ENCODE measurements at places on chromosomes 1 and 21.
A peak's percentile ranks its signal among the peaks of the same experiment; 100 is the strongest.

DNA sequence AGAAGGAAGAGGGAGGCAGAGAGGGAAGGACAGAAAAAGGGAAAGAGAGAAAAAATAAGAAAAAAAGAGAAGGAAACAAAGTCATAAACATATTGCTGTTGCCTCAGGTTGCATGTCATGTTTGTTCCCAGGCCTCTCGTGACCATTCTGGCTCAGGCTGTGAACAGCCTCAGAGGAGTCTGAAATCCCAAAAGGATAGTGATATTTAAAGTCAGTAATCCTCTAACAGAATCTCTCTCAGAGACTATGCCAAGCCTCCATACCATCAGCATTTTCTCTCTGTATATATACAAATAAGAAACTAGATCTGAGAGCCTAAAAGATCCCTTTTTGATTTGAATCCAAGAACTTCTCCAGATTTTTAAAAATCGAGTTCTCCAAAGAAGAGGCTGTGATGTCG is 35.2 kb downstream of the GORAB start:
- no peak for DNase-seq

DNA sequence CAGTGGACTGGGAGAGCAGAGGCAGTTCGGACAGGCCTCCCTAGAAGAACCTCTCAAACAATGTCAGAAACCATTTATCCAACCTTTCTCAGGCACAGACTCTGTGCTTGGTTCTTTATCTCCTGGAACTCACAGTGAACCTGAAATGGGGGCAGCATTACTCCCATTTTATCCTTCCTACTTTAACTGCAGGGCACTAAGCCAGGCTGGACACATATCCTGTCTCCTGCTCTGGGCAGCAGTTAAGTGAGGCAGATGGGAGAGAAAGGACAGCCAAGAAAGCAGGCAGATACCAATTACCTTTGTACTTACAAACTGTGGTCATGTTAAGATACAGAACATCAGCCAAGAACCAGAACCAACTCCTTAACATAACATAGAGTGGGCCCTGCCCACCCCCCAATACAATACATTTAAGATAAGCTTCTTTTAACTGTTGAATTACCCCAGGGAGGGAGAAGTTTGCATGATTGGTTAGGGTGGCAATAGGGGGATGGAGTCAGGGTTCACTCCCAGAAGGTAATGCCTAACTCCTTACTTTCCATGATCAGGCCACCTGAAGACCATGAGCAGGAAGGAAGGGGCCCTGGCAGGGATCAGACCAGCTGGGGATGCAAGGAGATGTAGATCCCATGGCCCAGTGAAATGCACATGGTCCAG is 10.9 kb downstream of the KDF1 start:
- DNase-seq = no peak

GRCh38 chr1:147504801-147505311 is 36.4 kb upstream of the BCL9 start:
- peak; percentile 97 for DNase-seq

DNA sequence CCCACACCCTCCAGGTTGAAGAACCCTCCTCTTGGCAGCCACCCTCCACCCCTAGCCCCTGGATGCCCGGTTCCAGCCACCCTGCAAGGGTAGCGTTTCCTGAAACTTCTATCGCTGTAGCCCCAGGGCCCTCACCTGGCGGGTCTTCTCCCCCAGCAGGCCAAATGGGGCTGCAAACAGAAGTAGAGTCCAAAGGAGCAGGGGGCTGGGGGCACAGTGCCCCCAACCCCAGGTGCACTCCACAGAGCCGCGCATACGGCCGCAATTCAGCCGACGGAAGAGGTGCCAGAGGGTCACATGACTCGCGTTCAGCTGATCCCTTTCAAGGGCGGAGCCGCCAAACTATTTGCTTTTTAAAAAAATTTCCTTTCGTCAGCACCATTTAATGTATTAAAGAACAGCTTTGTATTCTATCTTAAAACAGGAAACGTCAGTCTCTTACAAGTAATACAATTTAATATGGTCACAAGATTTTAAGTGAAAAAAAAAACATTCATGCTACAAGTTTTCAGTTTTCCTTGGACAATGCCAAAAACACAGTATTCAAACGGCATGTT is at the start of gene GLMP:
Gene GLMP, minus strand, starts transcription at position 289 of the 557 bp plus-strand sequence. Its CDS starts 34 bp downstream, at position 255.
- DNase-seq = peak; percentile 44

DNA sequence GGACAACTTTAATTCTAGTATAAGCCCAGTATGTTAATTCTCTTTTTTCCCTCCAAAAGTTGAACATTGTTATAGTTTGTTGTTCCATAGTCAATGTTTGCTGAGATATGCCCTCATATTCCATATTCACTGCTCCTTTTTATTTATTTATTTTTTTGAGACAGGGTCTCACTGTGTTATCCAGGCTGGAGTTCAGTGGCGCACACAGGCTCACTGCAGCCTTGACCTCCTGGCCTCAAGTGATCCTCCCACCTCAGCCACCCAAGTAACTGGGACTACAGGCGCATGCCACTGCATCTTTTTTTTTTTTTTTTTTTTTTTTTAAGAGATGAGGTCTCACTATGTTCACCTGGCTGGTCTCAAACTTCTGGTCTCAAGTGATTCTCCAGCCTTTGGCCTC is 38.7 kb downstream of the GFI1 start:
- DNase-seq = no peak

- DNase-seq = no peak
These were observed 22.4 kb downstream of the PEX14 start for GRCh38 chr1:10497109-10497508.

- peak; percentile 70 for DNase-seq
These were observed 9.7 kb upstream of the COL8A2 start for GRCh38 chr1:36134505-36135329.

GRCh38 chr21:31034378-31034777 is 3.9 kb downstream of the KRTAP19-8 start:
- DNase-seq = no peak

GRCh38 chr1:10623686-10624145 is 149.0 kb downstream of the PEX14 start:
- DNase-seq = no peak

- DNase-seq = no peak
These were observed 797 bp downstream of the WDR47 start for GRCh38 chr1:109040989-109041620.

DNA sequence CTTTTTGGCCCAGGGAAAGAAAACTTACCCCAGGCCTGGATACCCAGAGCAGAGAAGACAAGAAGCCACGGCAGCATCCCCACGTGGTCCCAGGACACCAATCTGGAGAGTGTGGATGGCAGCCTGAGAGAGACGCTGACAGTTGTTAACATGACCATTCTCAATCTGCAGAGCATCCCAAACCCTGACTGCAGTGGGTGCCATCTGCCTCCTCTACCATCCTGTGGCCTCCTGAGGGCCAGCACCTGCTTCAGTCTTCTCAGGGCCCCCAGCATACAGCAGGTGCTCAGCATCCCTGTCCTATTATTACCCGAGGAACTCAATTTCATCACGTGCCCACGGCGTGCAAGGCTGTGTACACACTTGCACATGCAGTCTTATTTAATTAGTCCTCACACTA is 785 bp downstream of the PGLYRP4 start:
- no peak for DNase-seq

- no peak for DNase-seq
These were observed 4.1 kb downstream of the SEMA4A start for GRCh38 chr1:156157506-156157905.

- no peak for DNase-seq
These were observed 12.9 kb downstream of the PIGM start for GRCh38 chr1:160018900-160019299.

DNA sequence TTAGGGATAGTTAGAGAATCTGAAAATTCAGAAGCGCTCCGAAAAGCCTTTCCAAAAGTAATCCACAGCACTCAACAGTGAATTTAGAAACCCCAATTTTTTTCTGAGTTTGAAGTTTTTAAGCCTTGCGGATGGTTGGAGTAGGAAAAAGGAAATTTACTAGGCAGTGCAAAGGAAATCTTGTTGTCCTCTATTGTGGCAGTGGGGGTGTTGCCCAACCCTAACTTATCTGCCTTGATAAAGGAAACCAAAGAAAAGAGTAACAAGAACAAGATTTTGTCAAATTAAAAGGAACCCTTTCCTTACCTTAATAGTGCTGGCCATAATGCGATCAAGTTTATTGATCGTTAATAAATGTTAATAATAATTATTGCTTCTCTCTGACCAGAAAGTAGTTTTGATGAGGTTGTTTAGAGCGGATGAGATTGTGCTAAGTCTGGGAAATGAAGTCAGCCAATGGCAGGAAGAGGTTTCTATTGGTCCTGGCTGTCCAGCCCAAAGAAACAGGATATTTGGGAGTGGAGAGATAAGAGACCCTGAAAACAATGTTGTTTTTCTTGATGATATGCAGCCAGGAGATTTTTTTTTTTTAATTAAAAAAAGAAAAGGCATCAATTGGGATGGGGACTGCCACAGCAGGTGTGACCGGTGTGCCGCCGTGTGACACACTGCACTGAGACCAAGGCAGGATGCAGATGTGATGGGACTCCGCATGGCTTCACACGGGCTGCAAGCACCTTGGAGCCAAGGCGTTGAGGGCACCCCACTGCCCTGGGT is at the start of gene ERG:
Gene ERG, minus strand, starts transcription at position 421 of the 777 bp plus-strand sequence. Its CDS starts 97 bp downstream, at position 324.
- no peak for DNase-seq

GRCh38 chr1:99659755-99660210 is 13.9 kb downstream of the PALMD start:
- no peak for DNase-seq

DNA sequence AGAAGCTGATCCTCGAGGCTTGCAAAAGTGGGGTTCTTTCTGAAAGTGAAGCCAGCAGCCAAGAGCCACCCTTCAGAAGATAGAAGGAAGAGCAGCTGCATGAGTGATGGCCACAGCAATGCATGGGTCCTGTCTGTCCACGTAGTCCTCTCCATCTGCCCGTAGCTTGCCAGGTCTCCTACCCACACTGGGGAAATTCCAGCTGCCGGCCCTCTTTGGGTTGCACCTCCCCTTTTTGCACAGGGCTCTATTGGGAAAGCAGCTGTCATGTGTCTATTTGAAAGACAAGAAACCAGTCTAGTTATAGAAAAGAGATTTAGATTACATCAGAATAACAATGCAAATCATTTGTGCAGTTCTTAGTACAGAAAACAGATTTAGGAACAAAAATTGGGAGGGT is 204.4 kb downstream of the GIPC2 start:
- DNase-seq = no peak

DNA sequence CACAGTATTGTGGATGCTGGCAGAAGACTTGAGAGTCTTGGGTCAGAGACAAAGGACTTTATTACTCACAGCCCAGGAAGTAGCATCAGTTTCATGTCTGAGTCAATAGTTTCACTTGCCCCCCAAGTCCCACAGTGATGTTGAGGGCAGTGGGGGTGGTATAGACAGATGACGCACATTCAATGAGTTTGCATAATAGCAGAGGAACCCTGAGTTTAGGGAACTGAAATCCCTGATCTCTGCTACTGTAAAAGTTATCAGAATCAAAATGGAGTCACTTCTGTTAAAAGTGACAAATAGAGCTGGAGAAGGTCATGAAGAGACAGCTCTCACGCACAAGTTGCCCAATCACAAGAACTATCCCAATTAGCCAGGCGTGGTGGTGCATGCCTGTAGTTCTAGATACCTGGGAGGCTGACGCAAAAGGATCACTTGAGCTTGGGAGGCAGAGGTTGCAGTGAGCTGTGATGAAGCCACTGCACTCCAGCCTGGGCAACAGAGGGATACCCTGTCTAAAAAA is 11.5 kb upstream of the HCRTR1 start:
- no peak for DNase-seq

GRCh38 chr1:54885807-54886723 is 930 bp downstream of the DHCR24 start:
- no peak for DNase-seq

- DNase-seq = peak; percentile 23
These were observed 18.3 kb upstream of the PPIE start for GRCh38 chr1:39720094-39720999.

- DNase-seq = no peak
These were observed 70.9 kb upstream of the COL6A1 start for GRCh38 chr21:45910548-45911221.

- no peak for DNase-seq
These were observed 33.7 kb downstream of the CTTNBP2NL start for GRCh38 chr1:112429749-112430148.

DNA sequence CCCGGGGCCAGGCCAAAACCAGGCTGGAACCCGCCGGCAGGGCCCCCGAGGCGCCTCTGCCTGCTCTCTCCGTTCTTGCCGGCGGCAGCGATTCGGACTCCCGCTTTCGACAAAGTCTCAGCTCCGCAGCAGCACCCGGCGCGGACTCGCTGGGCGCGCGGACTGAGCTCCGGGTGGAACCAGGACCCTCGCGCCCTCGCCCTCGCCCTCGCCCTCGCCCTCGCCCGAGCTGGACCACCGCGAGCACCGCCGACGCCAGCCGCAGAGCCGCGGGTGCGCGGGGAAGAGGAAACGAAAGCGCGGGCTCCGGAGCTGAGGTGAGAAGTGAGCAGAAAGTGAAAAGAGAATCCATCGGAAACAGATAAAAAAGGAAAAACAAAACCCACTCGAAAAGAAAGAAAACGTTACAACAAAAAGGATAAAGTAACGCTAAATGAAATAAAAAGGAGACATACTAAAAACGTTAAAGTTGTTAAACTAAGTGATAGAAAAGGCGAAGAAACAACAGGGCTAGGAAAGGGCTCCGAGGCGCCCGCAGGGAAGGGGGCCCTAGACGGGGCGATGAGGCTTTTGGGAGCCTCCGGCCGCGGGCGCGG is 64.9 kb downstream of the MEF2D start:
- no peak for DNase-seq

- DNase-seq = no peak
These were observed 3.3 kb downstream of the KRTAP12-4 start for GRCh38 chr21:44650973-44651675.

DNA sequence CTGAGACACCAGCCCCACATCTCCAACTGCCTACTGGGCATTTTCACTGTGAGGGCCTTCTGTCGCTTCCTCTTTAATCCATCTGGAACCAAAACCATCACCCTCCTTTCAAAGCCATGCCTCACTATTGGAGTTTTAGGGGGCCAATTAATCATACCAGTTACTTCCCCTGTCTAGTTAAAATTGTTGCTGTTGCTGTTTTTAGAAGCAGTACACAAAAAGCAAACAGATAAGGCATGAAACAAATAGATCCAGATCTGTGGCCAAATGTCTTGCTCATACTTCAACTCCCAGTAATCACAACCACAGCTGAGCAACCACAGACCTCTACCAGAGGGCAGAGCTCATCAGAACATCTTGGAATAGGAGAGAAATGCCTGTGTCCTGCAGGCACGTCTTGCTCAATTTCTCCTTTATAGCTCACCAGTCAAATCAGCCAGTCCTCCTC is 133.8 kb upstream of the C1orf105 start:
- no peak for DNase-seq

- DNase-seq = no peak
These were observed 79.7 kb upstream of the RUNX3 start for GRCh38 chr1:25009671-25010262.

- DNase-seq = no peak
These were observed 53.3 kb upstream of the FGGY start for GRCh38 chr1:59243550-59243949.

DNA sequence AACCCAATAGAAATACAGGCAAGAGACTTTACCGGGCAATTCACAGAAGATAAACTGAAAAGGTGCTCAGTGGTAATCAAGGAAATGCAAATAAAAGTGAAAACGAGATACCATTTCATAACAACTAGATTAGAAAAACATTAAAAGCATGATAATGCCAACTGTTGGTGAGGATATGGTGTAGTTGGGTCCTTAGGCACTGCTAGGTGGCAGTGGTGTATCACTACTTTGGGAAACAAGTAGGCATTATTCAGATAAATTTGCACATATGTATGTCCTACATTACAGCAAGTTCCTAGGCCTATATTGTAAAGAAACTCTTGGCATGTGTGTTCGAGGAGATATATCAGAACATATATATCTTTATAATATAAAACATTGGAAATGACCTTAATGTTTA is 31.0 kb downstream of the AZIN2 start:
- no peak for DNase-seq

Data from NT2/D1 (cell line).